NCI-H2107 (cell line): ENCODE measurements at places on chromosomes 2 and 18.

GRCh38 chr2:11835403-11835802, 89.0 kb downstream of the LPIN1 start:
- DNase-seq = no peak

- no peak for DNase-seq
These were observed 392.7 kb upstream of the SLC8A1 start for GRCh38 chr2:40844353-40845277.

- no peak for DNase-seq
These were observed 82.3 kb downstream of the ARHGAP28 start for GRCh38 chr18:6811816-6812215.

GRCh38 chr2:204691911-204692510, 146.7 kb downstream of the PARD3B start:
- peak; percentile 54 for DNase-seq

- DNase-seq = no peak
These were observed 65.6 kb downstream of the HS1BP3 start for GRCh38 chr2:20585359-20585709.

DNA sequence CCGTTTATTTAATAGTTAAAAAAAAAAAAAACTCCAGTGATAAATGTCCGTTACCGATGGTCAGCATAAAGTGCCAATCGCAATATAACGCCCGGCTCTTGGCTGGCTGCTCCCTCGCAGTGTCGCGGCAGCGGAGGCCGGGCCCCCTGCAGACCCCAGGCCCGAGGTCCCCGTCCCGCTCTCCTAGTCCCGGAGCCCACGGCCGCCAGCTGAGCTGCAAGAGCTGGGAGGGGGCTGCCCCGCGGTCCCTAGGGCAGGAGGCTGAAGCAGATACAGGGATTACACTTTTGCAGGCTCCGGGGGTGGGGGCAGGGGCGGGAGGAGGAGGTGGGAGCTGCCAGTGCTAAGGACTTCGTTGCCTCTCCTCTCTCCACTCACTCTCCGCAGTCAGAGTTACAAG, 6.9 kb downstream of the OSR1 start:
- DNase-seq = no peak

- no peak for DNase-seq
These were observed 129.2 kb downstream of the PLA2R1 start for GRCh38 chr2:159933040-159933726.

- DNase-seq = no peak
These were observed 179.5 kb downstream of the EN1 start for GRCh38 chr2:118667964-118668363.

GRCh38 chr2:98348066-98348561, 1.9 kb downstream of the CNGA3 start:
- no peak for DNase-seq

DNA sequence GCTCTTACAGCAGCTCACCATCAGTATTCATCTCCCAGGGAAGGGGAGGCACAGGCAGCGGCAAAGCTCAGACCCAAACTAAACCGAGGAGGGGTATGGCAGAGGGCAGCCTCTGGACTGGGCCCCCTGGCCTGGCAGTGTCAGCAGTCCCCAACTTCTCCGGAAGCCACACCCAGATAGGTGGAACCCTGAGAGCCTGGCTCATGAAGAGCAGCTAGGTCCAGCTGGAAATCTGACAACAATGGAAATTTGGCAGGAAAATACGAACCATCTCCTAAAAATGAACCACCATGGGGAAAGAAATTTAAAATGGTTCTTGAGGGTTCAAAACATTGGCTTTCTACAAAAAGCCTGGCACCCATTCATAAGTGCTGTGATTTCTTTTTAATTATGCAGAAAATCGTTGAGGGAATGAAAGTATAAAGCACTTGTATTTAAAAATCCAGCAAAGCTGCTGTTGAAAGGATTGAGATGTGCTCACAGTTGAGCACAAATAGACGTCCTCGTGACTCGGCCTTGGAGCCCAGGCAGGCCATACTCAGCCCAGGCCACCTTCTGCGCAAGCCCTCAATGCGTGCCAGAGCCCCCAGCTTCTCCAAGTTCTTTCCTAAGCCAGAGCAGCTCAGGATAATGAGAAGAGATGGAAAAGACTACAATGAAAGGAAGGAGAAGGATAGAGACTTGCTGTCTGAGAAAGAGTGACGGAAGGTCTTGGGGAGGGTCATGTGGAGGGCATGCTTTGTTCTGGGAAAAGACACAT, 93.0 kb downstream of the COL6A3 start:
- no peak for DNase-seq

DNA sequence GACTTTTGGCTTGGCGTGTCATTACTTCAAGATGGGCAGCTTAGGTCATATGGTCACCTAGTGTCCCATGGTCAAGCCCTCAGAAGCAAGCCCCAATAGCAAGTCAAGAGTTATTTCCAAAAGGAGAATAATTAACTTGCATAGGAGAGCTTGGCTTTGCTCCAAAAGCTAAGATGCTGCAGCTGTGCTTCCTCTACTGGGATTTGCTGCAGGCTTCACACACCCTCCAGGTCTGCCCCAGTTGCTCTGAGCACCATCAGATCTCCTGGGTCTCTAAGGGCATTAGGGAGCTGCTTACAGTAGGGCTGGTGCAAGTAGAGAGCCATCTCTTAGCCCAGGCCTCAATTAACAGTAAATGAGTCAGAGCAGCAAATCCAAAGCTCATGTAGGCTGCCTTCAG, 46.6 kb downstream of the THUMPD2 start:
- DNase-seq = no peak

DNA sequence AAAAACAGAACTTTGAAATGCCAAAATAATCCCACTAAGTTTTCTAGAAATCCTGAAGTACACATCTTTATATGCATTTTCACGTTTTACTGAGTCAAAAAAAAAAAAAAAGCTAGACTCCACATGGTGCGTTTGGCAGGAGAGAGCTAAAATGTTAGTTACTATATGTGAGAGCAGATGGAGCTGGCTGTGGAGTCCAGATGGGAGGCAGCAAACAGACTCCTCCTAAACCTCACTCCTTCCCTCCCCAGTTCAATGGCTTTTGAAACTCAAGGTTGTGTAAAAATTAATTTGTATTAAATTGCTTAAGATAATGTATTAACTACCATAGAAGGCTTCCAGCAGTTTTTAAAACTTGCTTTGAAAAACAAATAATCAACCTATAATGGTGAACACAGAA, 248.8 kb downstream of the AGPS start:
- DNase-seq = no peak

DNA sequence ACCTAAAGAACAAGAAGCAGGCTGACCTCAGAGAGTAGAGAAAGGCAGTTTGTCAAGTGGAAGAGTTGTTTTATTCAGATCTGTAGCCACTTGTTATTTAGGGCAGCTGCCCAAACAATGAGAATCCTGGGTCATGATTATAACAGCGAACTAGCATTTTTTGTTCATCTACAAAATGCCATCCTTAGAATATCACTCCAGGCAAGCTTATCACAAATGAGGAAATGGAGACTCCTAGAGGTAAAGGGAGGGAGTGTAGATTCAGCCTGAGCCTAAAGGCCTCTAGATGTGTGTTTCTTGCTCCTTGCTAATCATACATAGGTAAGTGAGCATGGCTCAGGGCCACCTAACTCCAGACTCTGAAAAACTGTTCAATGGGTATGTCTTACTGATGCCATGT, 126.1 kb downstream of the HNMT start:
- peak; percentile 14 for DNase-seq

GRCh38 chr2:42886921-42887320, 94.5 kb upstream of the HAAO start:
- DNase-seq = no peak

DNA sequence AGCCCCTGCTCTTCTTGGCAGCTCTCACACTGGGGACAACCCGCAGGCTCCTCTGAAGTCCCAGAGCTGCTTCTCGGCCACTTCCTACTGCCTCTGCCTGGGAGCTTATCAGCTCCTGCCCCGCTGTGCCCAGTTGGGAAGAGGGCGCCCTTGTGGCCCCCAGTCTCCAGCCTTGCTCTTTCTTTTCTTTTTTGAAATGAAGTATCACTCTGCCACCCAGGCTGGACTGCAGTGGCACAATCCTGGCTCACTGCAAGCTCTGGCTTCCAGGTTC, 20.6 kb upstream of the ALPI start:
- DNase-seq = no peak

DNA sequence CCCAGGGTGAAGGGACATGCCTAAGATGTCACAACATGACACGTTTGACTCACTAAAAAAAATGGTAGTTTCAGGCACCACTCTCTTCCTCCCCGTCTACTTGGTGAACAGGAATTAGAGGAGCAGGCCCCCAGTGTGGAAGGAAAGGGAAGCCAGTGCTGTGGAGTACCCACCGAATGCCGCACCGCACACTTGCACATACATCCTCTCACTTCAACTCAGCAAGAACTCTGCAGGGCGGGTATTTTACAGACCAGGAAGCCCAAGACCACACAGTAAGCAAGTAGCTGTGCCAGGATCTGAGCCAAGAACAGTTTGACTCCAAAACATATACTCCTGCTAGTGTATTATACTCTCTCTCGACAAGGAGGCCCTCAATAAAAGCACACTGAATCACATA, 69.8 kb downstream of the BCL2 start:
- DNase-seq = no peak

GRCh38 chr2:42225573-42225972, 56.4 kb downstream of the EML4 start:
- no peak for DNase-seq

GRCh38 chr2:118569876-118570535, 277.4 kb downstream of the EN1 start:
- DNase-seq = no peak

DNA sequence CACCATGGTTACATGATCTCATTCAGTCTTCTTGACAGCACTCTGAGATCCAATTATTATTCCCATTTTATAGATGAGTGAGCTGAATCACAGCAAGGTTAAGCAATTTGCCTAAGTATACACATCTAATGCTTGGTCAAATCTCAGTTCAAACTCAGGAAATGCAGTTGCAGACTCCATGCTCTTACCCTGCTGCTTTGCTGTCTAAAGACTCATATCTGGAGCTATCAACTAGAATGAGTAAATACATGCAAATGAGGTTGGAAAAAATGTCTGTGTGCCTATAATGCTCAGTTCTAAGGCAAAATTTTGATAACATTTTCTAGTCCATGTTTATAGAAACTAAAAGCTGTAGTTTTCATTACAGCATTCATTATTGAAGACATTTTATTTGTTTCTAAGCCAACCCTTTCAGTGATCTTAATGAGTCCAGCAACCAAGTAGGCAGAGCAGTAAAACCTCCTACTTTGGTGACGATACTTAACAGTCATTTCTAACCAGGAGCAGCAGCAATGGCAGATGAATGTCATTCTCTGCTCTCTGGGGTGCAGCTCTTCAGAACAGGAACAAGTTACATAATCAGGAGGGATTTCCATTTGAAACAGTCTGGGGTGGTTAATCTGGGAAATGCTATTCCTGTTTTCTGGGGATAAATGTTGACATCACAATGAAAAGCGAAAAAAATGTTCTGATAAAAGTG, 396.8 kb upstream of the UBE2E3 start:
- DNase-seq = no peak

DNA sequence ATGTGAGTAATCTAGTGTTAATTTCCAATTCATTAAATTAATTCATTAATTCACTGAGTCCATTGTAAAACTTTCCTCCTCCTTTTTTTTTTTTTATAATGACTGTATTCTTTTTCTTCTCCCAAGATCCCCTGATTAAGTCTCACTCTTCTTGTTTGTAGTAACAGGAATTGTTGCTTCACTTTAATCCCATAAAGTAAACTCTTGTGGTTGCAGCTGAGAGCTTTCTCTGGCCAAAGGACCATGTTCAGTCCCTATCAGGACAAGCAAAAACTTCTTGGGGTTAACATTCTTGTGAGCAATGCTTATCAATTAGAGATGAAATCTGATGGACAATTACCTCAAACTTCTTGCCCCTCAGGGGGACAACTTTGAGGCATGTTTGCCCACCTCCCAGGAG, 400.2 kb upstream of the SPHKAP start:
- no peak for DNase-seq

DNA sequence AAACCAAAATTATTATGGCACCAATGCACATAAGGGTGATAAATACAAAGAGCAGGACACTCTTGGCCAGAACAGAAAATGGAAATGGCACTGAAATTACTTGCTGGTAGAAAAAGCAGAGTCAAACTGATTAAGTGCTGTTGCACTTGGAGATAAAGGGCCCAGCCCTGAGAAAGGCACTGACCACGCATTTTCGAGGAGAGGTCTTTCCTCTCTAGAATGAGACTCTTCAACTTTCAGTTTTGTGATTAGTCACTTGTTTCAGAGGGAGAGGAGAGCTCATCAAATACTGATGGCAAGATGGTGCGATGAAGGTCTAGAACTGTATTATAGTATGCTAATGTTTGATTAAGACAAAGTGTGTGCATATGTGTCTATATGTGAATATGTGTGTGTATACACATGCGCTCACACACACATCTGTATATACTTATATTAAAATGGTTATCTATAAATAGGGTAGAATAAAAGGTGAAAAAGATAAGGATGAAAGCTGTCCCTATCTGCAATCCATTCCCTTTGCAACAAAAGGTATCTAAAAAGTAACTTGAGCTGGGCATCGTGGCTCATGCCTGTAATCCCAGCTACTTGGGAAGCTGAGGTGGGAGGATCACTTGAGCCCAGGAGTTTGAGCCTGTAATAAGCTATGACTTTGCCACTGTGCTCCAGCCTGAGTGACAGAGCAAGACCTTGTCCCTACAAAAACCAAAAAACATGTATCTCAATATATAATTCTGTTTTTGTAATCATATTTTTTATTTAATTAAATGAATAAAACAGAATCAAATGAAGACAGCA, 48.8 kb upstream of the ZDBF2 start:
- no peak for DNase-seq

GRCh38 chr2:210477496-210477895, 937 bp upstream of the LANCL1 start:
- DNase-seq = no peak

DNA sequence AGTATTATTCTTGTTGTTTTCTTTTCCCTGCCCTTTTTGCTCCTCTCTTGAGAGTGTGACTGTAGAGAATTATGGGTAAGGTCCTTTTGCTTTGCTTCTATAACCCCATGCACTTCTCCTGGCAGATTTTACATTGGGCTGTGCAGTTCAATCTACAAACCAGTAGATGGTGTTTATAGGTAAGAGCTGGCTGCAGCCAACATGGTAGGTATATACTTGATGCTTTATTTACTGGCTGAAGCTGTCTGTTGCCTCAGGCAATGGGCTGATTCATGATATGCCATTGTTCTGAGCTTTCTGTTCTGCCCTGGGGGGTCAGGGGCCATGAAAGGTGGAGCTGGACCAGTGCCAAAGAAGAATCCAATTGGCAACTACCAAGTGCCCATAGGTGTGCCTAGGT, 48.3 kb upstream of the MYL1 start:
- no peak for DNase-seq

- DNase-seq = peak; percentile 25
These were observed 47.0 kb downstream of the IWS1 start for GRCh38 chr2:127479219-127479825.

DNA sequence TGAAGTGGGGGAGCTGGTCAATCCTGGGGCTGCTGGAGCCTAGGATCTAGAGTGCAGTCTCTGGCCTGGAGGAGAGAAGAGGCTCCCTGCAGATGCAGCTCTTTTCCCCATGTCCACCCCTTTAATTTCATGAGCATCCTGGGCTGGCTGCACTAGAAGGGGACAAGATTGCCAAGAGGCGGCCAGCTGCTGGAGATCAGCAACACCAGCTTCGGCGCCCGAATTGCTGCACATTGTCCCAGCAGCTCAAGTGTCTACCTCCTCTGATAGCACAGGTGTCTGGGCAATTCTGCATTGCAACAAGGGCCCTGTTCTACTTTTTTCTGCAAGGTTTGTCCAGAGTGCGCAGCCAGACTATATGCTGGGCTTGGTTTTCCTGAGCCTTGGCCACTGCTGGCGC, 125.7 kb downstream of the AGAP1 start:
- DNase-seq = no peak
